Colonic mucosa (tissue), 4 donors: ENCODE measurements at places on chromosomes 12 and 14. TPM values are rescaled to one million over a fixed set of nuclear protein-coding genes. Genes with fewer than 3 reads are reported as not detected.

- peak; percentile 42 for DNase-seq
These were observed 103.9 kb upstream of the MYL2 start for GRCh38 chr12:111024205-111024801.

The MBIP gene
- 18.7 TPM for total RNA-seq

DNA sequence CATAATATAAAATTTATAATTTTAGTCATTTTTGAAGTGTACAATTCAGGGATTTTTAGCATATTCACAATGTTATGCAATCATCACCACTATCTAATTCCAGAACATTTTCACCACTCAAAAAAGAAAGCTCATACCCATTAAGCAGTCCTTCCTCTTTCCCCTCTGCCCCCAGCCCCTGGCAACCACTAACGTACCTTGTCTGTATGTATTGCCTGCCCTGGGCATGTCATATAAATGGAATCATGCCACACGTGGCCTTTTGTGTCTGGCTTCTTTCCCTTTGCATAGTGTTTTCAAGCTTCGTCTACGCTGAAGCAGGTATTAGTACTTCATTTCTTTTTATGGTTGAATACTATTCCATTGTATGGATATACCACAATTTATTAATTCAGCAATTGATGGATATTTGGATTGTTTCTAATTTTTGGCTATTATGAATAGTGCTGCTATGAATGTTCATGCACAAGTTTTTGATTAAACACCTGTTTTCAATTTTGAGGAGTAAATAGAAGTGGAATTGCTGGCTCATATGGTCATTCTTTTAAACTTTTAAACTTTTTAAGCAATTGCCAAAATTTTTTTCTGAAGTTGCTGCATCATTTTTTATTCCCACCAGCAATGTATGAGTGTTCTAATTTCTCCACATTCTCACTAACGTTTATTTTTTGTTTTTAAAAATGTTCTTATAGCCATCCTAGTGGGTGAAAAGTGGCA, 1.6 kb upstream of the SSTR1 start:
- no peak for DNase-seq

GRCh38 chr12:43277651-43278540, 274.1 kb downstream of the ADAMTS20 start:
- no peak for DNase-seq

DNA sequence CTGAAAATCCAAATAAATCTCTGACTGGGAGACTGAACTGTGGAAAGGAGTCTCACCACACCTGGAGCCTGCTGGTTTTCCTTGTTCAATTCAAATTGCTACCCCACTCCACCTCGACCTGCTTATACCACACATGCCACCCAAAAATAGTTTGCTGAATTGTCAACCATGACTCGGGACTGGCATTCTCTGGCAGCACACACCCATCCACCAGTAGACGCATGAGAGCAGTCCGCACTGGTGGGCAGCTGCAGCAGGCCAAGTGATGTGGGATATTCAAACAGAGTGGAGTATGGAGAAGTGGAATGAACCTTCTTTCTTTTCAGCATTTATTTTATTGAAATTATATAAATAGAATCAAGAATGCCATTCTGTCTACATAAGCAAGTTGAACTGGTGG, 38.7 kb upstream of the SYCP3 start:
- no peak for DNase-seq

- DNase-seq = peak; percentile 37
These were observed 136.5 kb downstream of the SPTSSA start for GRCh38 chr14:34325493-34325892.

The PDE3A gene
- 32.1 TPM for total RNA-seq

GRCh38 chr12:14824012-14824634, 10.1 kb upstream of the SMCO3 start:
- no peak for DNase-seq

GRCh38 chr14:34701808-34702207, 12.6 kb downstream of the CFL2 start:
- no peak for DNase-seq

The PRPF39 gene
- 22.3 TPM for total RNA-seq

- no peak for DNase-seq
These were observed 1383.3 kb upstream of the TMEM132C start for GRCh38 chr12:126883697-126884096.

The KRT81 gene
- not detected for total RNA-seq

- no peak for DNase-seq
These were observed 180.2 kb downstream of the TMTC2 start for GRCh38 chr12:82866946-82867345.

GRCh38 chr12:18861287-18861858, 123.5 kb downstream of the CAPZA3 start:
- DNase-seq = no peak

The NTF3 gene
- 0.37 TPM for total RNA-seq

The GSKIP gene
- total RNA-seq = 107 TPM

The MANSC1 gene
- 63.6 TPM for total RNA-seq

- no peak for DNase-seq
These were observed 624.1 kb upstream of the FOXG1 start for GRCh38 chr14:28142400-28143015.

GRCh38 chr14:101111620-101112290, 208.2 kb upstream of the RTL1 start:
- peak; percentile 12 for DNase-seq

DNA sequence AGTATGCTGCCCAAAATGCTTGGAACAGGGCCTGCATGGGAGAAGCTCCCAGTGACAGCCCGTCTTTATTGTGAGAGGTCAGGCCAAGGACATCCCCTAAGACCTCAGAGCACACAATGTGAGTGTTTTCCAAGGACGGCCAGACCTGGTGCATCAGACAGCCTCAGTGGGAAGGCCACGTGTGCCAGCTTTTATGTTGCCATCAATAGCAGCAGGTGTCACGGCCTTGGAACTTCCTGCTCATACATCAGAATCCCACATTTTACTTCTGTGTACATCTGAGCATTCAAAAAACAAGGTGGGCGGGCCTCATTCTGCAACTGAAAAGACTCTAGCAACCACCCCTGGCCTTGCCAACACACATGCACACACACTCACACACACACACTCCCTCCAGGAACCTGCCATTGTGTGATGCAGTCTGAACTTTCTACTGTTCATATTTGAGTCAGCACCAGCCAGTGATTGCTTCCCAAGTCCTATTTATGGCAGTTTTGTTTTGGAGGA, 753.1 kb upstream of the TBX3 start:
- no peak for DNase-seq

- no peak for DNase-seq
These were observed 5.8 kb downstream of the NR4A1 start for GRCh38 chr12:52056801-52057637.

- no peak for DNase-seq
These were observed 1.5 kb downstream of the FRMD6 start for GRCh38 chr14:51653079-51653774.

The C12orf56 gene
- total RNA-seq = 0.74 TPM

- no peak for DNase-seq
These were observed 181.9 kb downstream of the NUAK1 start for GRCh38 chr12:105956662-105957457.

- no peak for DNase-seq
These were observed 305.9 kb upstream of the G2E3 start for GRCh38 chr14:30252783-30253674.

The RFLNA gene
- total RNA-seq = 44.8 TPM

The DHH gene
- total RNA-seq = 0.52 TPM

DNA sequence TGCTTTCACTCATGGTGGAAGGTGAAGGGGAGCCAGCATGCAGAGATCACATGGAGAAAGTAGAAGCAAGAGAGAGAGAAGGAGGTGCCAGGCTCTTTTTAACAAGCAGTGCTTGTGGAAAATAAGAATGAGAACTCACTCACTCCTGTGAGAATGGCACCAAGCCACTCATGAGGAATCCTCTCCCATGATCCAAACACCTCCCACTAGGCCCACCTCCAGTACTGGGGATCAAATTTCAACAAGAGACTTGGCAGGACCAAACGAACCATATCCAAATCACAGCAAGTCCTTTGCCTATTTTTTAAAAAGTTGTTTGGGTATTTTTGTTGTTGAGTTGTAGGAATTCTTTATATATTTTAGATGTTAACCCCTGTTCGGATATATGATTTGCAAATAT, 245.9 kb upstream of the ARID2 start:
- peak; percentile 22 for DNase-seq

The KIF5A gene
- 0.67 TPM for total RNA-seq

- DNase-seq = no peak
These were observed 126.8 kb upstream of the DCN start for GRCh38 chr12:91309450-91309849.

DNA sequence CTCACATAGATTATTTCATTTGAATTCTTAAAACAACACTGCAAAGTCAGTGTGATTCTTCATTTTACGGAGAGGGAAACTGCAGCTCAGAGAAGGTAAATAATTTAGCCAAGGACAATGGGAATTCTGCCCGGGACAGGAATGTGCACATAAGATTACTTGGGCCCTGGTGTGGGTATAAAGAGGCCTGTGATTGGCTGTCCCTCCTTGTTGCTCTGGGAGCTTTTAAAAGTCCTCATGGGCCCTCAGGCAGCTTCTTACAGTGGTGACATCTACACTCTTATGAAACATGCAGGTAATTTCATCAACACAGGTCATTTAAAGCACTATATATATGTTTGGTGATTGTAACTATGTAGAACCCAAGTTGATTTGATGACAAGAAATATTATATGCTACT, 100.3 kb downstream of the ESR2 start:
- no peak for DNase-seq

DNA sequence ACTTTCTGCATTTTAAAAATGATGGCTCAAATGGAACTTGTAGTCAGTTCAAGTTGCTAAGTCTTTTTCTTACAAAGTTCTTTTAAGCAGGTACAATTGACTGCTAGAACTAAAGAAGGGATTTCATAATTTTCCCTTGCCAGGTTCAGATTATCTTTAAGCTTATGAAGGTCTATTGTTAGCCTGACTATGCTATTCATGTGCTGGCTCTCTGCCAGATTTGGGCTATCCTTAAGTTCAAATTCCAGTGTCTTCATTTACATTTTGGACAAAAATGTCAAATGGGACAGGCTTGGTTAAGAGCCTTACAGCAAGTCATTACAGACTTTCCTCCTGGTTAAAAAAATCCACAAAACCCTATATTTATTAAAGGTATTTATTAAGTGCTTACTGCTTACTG, 42.3 kb downstream of the INSM2 start:
- DNase-seq = no peak

- no peak for DNase-seq
These were observed 52.6 kb downstream of the SAV1 start for GRCh38 chr14:50615552-50615951.

- peak; percentile 89 for DNase-seq
These were observed 14.1 kb upstream of the CDH24 start for GRCh38 chr14:23071244-23071920.

The NGDN gene
- total RNA-seq = 27.6 TPM

The KRT71 gene
- not detected for total RNA-seq

GRCh38 chr12:4701395-4702190, 18.6 kb upstream of the GALNT8 start:
- DNase-seq = no peak

The OASL gene
- 5.2 TPM for total RNA-seq

GRCh38 chr12:97200181-97200580, 262.4 kb upstream of the RMST start:
- DNase-seq = no peak

The ALX1 gene
- total RNA-seq = not detected
